A673 (cell line): ENCODE measurements at places on chromosomes 6 and 20.

- peak overlapping the region; percentile 5 for H3K27ac ChIP-seq
- peak overlapping the region; percentile 59 for H3K4me3 ChIP-seq
- no peaks in the 10 kb centered on the region for H3K36me3 ChIP-seq
- H3K4me1 ChIP-seq = no peaks in the 10 kb centered on the region
- DNase-seq = peak; percentile 87
Measured at GRCh38 chr6:27188885-27189418, 58.5 kb upstream of the PRSS16 start.

DNA sequence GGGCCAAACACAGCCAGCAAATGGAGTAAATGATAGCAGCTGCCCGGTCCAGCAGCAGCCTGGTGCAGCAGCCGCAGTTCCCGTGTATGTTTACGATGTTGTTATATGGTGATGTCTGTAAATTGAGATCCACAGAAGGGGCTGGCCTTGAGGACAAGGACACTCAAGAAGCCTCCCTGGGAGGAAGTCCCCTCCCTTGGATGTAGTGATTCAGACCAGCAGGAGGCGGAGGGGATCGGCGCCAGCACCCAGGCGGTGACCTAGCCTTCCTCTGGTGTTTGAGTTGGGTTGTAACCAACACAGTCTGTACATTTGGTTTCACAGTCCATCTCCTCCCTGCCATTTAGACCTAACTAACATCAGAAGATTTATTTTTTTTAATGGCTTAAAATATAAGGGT lies 187.8 kb downstream of the SYNDIG1 start:
- H3K27ac ChIP-seq = peak overlapping the region; percentile 94
- H3K4me1 ChIP-seq = peaks cover 70% of the 10 kb centered on the region
- no peaks in the 10 kb centered on the region for H3K27me3 ChIP-seq
- H3K36me3 ChIP-seq = no peaks in the 10 kb centered on the region
- H3K4me3 ChIP-seq = no peak overlapping the region

DNA sequence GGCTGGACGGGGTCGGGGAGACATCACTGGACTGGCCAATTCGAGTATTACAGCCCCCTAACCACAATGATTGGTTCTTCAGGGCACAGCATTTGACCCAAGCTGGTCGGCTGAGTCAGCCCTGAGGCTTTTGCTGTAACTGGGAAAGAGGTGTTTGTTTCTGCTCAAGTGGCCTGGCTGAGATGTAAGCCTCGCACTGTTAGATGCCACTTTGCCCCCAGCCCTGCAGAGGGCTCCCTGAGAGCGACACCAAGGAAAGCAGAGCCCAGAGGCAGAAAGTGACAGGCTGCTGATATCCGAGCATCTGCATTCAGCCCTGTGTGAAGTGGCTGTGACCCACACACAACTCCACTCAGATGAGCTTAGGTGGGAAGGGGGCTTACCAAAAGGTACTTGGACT lies 19.4 kb downstream of the ERGIC3 start:
- H3K36me3 ChIP-seq = peaks cover 6% of the 10 kb centered on the region
- no peaks in the 10 kb centered on the region for H3K27me3 ChIP-seq
- peak; percentile 55 for DNase-seq
- H3K4me1 ChIP-seq = no peaks in the 10 kb centered on the region
- no peak overlapping the region for H3K4me3 ChIP-seq
- H3K27ac ChIP-seq = no peak overlapping the region

DNA sequence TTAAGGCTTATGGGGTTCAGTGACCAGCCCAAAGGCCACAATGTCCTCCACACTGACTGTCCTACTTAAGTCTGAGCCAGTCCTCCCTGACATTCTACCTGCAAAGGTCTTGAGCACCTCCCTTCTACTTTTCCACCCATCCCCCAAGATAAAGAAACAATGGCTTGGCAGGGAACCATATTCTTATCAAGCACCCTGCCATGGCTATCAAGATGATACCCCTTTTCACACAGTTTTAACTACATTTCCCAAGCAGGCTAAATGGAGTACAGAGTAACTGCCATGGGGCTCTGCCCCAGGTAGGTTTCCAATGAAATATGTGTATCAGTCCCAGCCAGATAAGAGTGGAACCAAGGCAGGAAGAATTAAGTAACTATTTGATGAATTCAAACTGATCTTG lies 85.9 kb upstream of the MOCS1 start:
- H3K4me1 ChIP-seq = no peaks in the 10 kb centered on the region
- H3K27me3 ChIP-seq = peaks cover 7% of the 10 kb centered on the region
- H3K36me3 ChIP-seq = no peaks in the 10 kb centered on the region
- H3K27ac ChIP-seq = no peak overlapping the region

DNA sequence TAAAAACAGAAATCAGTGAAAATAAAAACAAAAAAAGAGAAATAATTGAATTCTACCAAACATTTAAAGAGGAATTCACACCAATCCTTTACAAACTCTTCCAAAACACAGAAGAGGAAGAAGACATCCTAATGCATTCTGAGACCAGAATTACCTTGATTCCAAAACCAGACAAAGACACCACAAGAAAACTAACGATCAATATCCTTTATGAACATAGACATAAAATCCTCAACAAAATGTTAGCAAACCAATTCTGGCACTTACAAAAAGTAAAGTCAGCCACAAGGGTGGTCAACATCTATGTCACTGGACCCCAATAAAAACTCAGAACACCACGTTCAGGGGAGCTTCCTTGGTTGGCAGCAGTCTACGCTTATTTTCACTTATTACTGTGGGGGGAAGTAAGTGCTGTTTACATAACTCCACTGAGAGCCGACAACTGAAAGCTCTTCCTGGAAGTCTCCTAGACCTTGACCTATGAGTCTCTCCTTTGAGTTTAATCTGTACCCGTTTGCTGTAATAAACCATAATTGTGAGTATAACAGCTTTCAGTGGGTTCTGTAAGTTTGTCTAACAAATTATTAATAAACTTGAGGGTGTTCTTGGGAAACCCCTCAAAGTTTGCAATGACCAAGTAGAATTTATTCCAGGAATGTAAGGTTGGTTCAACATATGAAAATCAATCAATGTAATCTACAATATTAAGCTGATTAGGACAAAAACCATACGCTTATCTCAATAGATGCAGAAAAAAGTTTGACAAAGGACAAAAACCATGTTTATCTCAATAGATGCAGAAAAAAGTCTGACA lies 24.5 kb downstream of the GZF1 start:
- no peak overlapping the region for H3K27ac ChIP-seq
- no peaks in the 10 kb centered on the region for H3K27me3 ChIP-seq
- H3K4me3 ChIP-seq = no peak overlapping the region
- no peak for DNase-seq
- H3K4me1 ChIP-seq = no peaks in the 10 kb centered on the region

DNA sequence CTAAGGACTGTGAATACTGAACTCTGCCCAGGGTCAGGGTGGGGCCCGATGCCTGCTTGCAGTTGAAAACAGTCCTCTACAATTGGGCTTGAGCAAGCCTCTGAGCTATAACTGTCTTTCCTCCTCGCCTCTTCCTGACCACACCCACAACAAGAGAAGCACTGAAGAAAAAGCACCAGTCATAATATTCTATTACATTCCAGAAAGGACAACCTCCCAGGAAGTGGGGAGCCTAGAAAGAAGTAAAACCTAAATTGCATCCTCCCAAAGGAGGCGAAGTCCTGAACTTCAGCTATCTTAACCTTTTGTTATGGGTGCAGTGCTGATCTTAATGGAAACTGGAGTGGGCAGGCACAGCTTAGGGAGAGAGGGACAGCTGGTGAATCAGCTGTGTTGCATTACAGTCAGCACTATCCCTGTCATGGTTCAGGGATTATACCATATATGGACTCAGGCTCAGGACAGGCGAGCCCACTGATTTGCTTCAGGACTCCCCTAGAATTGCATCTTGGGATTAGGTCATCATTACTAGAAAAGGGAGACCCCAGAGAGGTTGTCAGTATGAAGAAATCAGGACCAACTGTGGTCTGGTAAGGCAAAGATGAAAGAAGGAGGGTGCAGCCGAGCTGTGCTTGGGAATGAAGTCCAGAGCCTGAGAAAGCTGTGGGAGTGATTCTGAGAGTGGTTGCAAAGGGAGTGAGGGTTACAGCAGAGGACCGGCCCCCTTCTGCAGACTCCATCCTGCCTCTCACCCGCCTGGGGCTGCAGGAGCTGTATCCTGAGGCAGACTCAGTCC lies 18.3 kb upstream of the TRAM2 start:
- no peaks in the 10 kb centered on the region for H3K27me3 ChIP-seq
- H3K4me1 ChIP-seq = peaks cover 22% of the 10 kb centered on the region
- no peak overlapping the region for H3K4me3 ChIP-seq
- DNase-seq = peak; percentile 51
- no peaks in the 10 kb centered on the region for H3K36me3 ChIP-seq

- no peaks in the 10 kb centered on the region for H3K36me3 ChIP-seq
- peaks cover 4% of the 10 kb centered on the region for H3K27me3 ChIP-seq
- DNase-seq = no peak
- H3K4me3 ChIP-seq = no peak overlapping the region
- no peaks in the 10 kb centered on the region for H3K4me1 ChIP-seq
Measured at GRCh38 chr6:125764121-125764671, 14.8 kb downstream of the HEY2 start.

GRCh38 chr6:13311155-13311554 lies 17.2 kb downstream of the TBC1D7 start:
- DNase-seq = no peak
- H3K27ac ChIP-seq = no peak overlapping the region
- H3K4me1 ChIP-seq = no peaks in the 10 kb centered on the region
- H3K27me3 ChIP-seq = no peaks in the 10 kb centered on the region

GRCh38 chr6:2688401-2689064 lies 62.2 kb downstream of the MYLK4 start:
- no peak overlapping the region for H3K27ac ChIP-seq
- no peak overlapping the region for H3K4me3 ChIP-seq
- no peaks in the 10 kb centered on the region for H3K27me3 ChIP-seq
- no peak for DNase-seq
- no peaks in the 10 kb centered on the region for H3K36me3 ChIP-seq

- peaks cover 14% of the 10 kb centered on the region for H3K27me3 ChIP-seq
- no peak overlapping the region for H3K27ac ChIP-seq
- no peak for DNase-seq
- no peaks in the 10 kb centered on the region for H3K36me3 ChIP-seq
- H3K4me1 ChIP-seq = no peaks in the 10 kb centered on the region
Measured at GRCh38 chr6:143538374-143538773, 26.9 kb upstream of the FUCA2 start.

DNA sequence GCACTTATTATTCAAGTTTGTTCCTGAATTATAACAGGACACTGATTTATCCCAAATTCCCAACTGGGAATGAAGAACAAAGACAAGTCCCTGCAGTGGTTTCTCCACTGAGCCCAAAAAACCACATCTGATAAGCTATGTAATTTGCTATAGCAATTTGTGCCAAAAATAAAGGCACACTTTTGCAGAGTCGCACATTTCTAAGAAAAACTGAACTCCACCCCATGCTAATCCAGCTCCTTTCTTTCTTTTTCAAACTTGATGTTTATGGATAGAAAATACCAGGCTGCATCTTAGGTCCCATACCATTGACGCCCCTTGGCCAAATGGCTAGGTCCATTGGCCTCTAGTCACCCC lies 170.2 kb upstream of the CITED2 start:
- no peak overlapping the region for H3K4me3 ChIP-seq
- no peaks in the 10 kb centered on the region for H3K27me3 ChIP-seq
- H3K4me1 ChIP-seq = peaks cover 73% of the 10 kb centered on the region
- peak overlapping the region; percentile 93 for H3K27ac ChIP-seq
- peak; percentile 21 for DNase-seq

GRCh38 chr20:52540509-52540908 lies 348.9 kb upstream of the ZFP64 start:
- H3K4me1 ChIP-seq = no peaks in the 10 kb centered on the region
- no peak overlapping the region for H3K27ac ChIP-seq

DNA sequence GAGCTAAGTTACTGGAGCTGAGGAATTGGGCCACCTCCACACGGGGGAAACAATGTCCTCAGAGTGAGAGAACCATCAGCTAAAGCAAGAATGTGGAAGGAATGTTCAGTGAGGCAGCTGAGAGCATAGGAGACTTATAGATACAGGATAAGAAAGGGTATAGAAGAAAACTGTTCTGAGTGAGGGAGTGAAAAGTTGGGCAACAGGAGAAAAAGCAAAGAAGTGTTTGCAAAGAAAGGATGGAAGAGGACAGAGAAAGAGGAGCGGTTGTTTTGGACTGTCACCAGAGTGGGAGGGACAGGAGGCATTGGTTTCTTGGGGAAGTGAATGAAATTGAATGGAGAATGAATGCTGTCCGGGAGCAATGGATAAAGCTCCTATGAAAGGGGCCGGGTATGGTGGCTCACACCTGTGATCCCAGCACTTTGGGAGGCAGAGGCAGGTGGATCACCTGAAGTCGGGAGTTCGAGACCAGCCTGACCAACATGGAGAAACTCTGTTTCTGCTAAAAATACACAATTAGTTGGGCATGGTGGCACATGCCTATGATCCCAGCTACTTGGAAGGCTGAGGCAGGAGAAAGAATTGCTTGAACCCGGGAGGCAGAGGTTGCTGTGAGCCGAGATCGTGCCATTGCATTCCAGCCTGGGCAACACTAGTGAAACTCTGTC lies 296.5 kb downstream of the ADGB start:
- peaks cover 2% of the 10 kb centered on the region for H3K27me3 ChIP-seq
- no peaks in the 10 kb centered on the region for H3K36me3 ChIP-seq
- H3K4me1 ChIP-seq = no peaks in the 10 kb centered on the region

DNA sequence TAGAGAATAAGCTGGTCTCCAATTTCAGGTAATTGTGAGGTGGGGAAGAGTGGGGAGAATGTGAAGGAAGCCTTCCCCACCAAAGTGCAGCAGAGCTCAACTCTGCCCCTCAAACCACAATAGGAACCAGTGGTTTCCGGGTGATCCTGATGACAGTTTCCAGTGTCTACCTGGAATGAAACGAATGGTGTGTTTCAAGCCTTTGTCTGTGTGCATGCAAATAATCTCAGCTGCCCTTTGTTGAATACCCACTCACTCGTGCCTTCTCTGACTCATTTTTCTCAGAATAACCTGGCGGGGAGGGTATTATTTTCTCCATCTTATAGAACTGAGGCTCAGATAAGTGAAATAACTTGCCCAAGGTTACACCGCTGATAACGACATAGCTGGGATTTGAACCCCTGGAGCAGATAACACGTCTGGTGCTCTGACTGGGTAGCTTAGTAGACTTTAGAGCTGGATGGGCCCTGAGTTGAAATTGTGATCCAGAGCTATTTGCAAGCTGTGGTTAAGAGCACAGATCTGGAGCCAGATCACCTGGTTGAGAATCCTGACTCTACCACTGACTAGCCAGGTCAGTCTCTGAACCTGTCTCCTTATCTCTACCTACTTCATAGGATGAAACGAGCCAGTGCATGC lies 85.1 kb downstream of the EYA2 start:
- no peak overlapping the region for H3K4me3 ChIP-seq
- peaks cover 2% of the 10 kb centered on the region for H3K27me3 ChIP-seq
- no peaks in the 10 kb centered on the region for H3K36me3 ChIP-seq
- no peak overlapping the region for H3K27ac ChIP-seq
